ENCODE measurements at places on chromosomes 4 and X.

- no peak for DNase-seq
Observed at GRCh38 chr4:56979421-56980072, 851 bp downstream of the POLR2B start.

GRCh38 chrX:151984328-151984727, 9.9 kb upstream of the GABRE start:
- no peak for DNase-seq

- DNase-seq: no peak
Observed at GRCh38 chr4:7999279-7999678, 59.6 kb upstream of the AFAP1 start.

GRCh38 chrX:75118296-75118695, 37.8 kb downstream of the ABCB7 start:
- DNase-seq: no peak

DNA sequence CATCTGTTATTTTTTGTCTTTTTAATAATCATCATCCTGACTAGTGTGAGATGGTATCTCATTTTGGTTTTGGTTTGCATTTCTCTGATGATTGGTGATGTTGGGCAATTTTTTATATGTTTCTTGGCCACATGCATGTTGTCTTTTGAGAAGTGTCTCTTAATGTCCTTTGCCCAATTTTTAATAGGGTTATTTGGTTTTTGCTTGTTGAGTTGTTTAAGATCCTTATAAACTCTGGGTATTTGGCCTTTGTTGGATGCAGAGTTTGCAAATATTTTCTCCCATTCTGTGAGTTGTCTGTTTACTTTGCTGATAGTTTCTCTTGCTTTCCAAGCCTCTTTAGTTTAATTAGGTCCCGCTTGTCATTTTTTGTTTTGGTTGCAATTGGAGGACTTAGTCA, 152.1 kb upstream of the MED14 start:
- DNase-seq: no peak

- no peak for DNase-seq
Observed at GRCh38 chr4:152998861-152999260, 62.7 kb downstream of the FHDC1 start.

GRCh38 chrX:28997706-28998463, 410.6 kb downstream of the IL1RAPL1 start:
- DNase-seq: no peak

- DNase-seq: no peak
Observed at GRCh38 chr4:168317621-168318020, 931 bp downstream of the DDX60 start.

DNA sequence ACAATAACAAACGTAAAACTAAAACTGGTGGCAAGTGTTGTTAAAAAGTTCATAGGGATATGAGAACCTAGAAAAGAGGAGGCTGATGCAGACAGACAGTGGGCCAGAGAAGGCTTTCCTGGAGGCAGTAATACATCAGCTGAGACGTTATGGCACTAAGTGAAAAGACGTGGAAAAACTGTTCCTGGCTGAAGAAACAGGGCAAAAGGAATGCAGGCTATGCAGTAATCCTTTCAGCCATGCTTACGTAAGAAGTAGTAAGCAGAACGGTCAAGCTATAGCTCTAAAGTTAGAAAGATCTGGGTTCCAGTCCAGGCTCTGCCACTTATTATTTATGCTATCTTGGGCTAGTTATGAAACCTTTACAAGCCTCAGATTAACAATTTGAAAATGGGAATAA, 6.4 kb downstream of the LAMTOR3 start:
- DNase-seq: no peak

- DNase-seq: no peak
Observed at GRCh38 chr4:124085561-124086180, 626.9 kb downstream of the ANKRD50 start.

DNA sequence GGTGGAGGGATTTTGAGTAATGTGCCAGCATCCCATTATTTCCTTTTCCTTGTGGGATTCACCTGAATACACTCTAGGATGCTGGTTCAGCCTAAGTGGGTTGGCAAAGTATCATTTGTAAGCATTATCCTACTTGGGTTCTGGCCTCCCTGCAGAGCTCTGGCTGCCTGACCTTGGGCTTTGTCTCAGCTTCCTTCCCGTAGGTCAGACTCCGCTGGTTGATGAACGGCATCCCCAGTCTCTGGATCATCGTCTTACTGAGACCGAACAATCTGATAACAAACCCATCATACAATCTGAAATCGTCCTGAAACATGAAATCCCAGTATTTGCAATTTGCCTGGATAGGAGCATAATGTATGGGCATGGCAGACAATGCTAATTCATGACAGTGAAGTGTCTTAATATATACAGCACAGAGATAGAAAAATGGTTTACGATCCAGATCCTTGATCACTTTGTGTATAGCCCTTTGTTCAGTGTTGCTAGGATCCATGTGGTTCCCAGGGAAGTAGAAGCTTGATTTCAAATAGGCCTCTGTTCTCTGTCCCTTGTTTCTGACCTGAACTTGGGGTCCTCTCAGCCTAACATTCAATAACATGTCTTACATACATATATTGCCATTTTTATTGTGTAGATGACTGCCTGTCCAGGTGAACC, 5.5 kb downstream of the MID2 start:
- DNase-seq: no peak

- no peak for DNase-seq
Observed at GRCh38 chr4:53378171-53378482, 686 bp downstream of the FIP1L1 start.

DNA sequence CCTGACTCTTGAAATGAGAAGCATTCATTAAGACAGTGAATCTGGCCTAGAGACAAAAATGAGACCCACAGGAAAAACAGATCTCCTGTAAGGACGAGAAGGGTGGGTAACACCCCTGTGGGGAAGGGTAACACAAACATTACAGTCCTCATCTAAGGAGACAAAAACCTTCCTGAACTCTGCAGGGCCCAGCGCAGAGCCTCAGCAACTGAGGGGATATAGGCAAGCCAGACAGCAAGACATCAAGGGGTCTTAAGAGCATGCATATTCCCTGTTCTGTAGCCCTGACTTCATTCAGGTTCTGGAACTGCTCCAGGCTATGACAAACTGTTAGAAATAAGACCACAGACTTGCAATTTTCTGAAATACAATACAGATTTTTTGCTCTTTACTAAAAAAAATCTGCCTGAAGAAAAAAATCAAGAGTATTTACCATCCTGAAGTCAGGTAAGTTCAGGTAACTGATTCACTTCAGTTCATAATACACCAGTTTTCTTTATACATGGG, 15.5 kb downstream of the COX18 start:
- DNase-seq: no peak

Measured in NCI-H774 (cell line).